ENCODE measurements at places on chromosomes 7 and 10.

DNA sequence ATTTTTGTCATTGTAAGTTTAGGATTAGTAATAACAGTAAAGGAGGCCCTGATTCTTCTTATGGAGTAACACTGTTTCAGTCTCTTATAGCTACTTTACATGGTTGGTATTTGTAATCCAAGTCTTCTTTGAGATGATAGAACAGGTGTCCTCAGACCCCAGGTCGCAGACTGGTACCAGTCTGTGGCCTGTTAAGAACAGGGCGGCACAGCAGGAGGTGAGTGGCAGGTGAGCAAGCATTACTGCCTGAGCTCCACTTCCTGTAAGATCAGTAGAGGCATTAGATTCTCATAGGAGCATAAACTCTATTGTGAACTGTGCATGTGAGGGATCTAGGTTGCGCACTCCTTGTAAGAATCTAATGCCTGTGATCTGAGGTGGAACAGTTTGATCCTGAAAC lies 77.3 kb downstream of the STK31 start:
- no peaks in the 10 kb centered on the region for H3K36me3 ChIP-seq
- H3K4me1 ChIP-seq, result no peaks in the 10 kb centered on the region
- no peak for DNase-seq
- H3K27me3 ChIP-seq, result no peaks in the 10 kb centered on the region
- H3K27ac ChIP-seq, result no peak overlapping the region

GRCh38 chr7:6078548-6078947 lies 47.4 kb downstream of the ANKRD61 start:
- H3K27me3 ChIP-seq, result no peaks in the 10 kb centered on the region
- no peaks in the 10 kb centered on the region for H3K36me3 ChIP-seq
- H3K4me3 ChIP-seq, result no peak overlapping the region

- no peak overlapping the region for H3K4me3 ChIP-seq
- H3K27ac ChIP-seq, result no peak overlapping the region
- H3K27me3 ChIP-seq, result no peaks in the 10 kb centered on the region
- no peaks in the 10 kb centered on the region for H3K36me3 ChIP-seq
- H3K4me1 ChIP-seq, result no peaks in the 10 kb centered on the region
Measured at GRCh38 chr7:149009527-149009926, 18.8 kb downstream of the PDIA4 start.

DNA sequence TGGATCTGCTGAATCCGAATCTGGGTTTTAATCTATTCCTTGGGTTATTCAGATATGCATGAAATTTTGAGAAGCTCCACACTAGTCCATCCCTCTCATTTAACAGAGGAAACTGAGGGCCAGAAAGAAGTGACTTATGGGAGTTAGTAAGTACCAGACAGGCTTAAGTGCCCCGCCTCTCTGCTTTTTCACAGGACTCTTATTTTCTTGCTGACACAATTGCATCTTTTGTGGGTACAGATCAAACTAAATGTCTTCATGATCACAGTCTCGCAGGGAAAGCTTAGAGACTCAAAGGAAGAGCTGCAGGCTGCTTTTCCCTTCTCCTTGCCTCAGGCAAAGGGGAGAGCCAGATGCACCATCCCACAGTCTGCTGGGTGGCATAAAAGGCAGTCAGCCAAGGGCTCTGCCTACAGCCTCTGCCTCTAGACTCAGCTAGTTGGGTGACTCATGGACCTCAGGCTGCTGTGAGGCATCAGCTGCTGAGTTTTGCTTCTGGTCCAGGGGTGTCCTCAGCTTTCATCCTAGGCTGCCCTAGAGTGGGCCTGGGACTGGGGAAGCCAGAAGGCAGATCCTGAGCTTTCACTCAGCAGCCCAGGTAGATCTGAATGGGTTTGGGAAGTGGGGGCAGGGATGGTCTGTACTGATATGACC lies 11.6 kb downstream of the GOLGA7B start:
- H3K27ac ChIP-seq, result no peak overlapping the region
- H3K4me1 ChIP-seq, result no peaks in the 10 kb centered on the region
- H3K36me3 ChIP-seq, result no peaks in the 10 kb centered on the region
- H3K27me3 ChIP-seq, result no peaks in the 10 kb centered on the region

DNA sequence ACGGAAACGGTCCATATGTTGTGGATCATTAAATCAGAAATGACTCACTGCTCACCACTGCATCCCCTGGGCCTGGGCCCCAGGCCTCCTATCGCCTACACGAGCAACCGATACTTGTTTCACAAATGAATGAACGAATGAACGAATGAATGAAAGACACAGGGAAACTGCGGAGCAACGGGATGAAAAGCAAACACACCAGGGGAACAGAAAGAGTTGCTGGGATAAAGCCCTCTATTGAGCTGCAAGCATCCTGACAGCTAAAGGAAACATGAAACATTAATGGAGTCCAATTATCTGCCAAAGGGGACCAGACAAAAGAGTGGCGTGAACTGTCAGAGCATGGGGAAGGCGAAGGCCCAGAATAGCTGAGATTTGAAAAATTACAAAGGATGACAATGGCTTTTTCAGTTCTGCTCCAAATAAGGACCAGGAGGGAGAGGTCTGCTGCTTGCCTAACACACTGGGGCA lies 92.1 kb downstream of the GRB10 start:
- H3K4me3 ChIP-seq, result no peak overlapping the region
- no peak for DNase-seq
- H3K36me3 ChIP-seq, result no peaks in the 10 kb centered on the region
- H3K27ac ChIP-seq, result no peak overlapping the region
- H3K27me3 ChIP-seq, result no peaks in the 10 kb centered on the region

- H3K36me3 ChIP-seq, result no peaks in the 10 kb centered on the region
- peaks cover 31% of the 10 kb centered on the region for H3K4me1 ChIP-seq
- H3K4me3 ChIP-seq, result no peak overlapping the region
- peak overlapping the region; percentile 71 for H3K27ac ChIP-seq
- DNase-seq, result no peak
- H3K27me3 ChIP-seq, result no peaks in the 10 kb centered on the region
Measured at GRCh38 chr7:106622654-106623314, 38.2 kb downstream of the CCDC71L start.

DNA sequence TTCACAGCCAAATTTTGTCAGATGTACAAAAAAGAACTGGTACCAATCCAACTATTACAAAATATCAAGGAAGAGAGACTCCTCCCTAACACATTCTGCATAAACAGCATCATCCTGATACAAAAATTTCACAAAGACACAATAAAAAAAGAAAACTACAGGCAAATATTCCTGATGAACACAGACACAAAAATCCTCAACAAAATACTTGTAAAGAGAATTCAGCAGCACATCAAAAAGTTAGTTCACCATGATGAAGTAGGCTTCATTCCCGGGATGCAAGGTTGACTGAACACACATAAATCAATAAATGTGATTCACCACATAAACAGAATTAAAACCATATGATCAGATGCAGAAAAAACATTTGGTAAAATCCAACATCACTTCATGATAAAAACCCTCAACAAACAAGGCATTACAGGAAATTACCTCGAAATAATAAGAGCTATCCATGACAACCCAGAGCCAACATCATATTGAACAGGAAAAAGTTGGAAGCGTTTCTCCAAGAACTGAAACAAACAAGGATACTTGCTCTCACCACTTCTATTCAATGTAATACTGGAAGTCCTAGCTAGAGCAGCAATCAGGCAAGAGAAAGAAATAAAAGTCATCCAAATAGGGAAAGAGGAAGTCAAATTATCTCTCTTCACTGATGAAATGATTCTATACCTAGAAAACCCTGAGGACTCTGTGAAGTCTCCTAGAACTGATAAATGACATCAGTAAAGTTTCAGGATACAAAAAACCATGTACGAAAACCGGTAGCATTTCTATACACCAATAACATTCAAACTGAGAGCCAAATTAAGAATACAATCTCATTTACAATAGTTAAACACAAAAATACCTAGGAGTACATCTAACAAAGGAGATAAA lies 223.1 kb downstream of the REEP3 start:
- no peaks in the 10 kb centered on the region for H3K27me3 ChIP-seq
- no peak overlapping the region for H3K4me3 ChIP-seq
- DNase-seq, result no peak
- H3K27ac ChIP-seq, result no peak overlapping the region
- no peaks in the 10 kb centered on the region for H3K4me1 ChIP-seq

DNA sequence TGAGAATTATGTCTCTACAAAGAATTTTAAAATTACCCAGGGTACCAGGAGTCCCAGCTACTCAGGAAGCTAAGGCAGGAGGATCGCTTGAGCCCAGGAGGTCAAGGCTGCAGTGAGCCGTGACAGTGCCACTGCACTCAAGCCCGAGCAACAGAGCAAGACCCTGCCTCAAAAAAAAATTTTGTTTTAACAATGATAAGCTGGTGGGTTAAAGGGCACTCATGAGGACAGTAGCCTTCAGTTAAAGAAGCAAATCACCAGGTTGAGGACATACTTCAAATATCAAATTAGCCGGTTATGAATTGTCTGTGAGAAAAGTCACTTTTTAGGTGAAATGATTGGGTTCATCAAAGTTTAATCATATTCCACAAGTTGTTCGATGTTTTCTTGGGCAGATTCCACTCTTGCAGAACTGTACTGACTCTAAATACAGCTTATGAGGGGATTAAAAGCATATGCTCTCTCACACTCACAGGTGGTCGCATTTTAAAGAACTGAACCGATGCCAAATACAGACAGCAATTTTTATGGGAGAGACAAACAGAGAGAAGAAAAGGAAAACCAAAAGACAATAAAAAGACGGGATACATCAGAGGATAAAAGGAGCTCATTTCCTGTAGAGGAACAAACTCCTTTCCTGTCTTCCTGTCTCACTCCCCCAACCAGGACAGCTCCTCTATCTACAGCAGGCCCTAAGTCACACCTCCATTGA lies 582.8 kb upstream of the NRP1 start:
- no peak overlapping the region for H3K27ac ChIP-seq
- DNase-seq, result no peak
- H3K27me3 ChIP-seq, result no peaks in the 10 kb centered on the region
- no peaks in the 10 kb centered on the region for H3K36me3 ChIP-seq
- no peaks in the 10 kb centered on the region for H3K4me1 ChIP-seq
- no peak overlapping the region for H3K4me3 ChIP-seq

- H3K27ac ChIP-seq, result peak overlapping the region; percentile 42
- H3K36me3 ChIP-seq, result no peaks in the 10 kb centered on the region
- H3K4me3 ChIP-seq, result no peak overlapping the region
- DNase-seq, result peak; percentile 17
- no peaks in the 10 kb centered on the region for H3K27me3 ChIP-seq
Measured at GRCh38 chr7:69364813-69365643, 233.2 kb upstream of the AUTS2 start.

GRCh38 chr10:46026106-46026505 lies 4.3 kb downstream of the NCOA4 start:
- H3K27ac ChIP-seq, result no peak overlapping the region
- H3K4me3 ChIP-seq, result no peak overlapping the region
- DNase-seq, result no peak
- H3K4me1 ChIP-seq, result peaks cover 27% of the 10 kb centered on the region
- no peaks in the 10 kb centered on the region for H3K27me3 ChIP-seq

DNA sequence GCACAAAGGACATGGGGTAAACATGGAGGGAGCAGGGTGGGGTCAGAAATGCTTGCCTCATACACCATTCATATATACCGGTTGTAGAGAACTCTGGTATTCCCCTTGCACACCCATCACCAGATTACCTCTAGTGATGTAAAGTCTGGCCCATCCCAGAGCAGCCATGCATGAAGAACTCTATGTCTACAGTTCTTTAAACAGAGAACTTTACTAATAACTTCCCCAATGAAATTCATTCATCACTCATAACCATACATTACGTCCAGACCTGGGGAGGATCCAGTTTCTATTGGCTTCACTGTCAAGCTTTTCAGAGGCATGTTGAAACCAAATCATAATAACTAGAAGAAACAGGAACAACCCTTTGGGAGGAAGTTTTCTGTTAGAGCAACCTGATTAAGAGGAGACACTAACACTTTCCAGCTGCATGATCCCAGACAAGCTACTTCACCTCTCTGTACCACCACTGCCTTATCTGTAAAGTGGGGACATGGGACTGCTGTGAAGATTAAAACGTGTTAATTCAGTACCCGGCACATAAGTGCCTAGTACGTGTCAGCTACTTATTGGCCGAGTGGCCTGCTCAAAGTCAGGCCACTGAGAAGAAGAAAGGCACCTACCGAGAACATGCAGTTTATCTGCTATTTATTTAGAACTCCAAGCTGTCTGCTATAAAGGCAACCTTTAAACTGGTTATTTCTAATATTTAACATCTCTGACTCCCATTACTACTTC lies 59.7 kb downstream of the IGF2BP3 start:
- no peaks in the 10 kb centered on the region for H3K4me1 ChIP-seq
- no peak overlapping the region for H3K27ac ChIP-seq
- H3K27me3 ChIP-seq, result no peaks in the 10 kb centered on the region
- no peak for DNase-seq
- H3K4me3 ChIP-seq, result no peak overlapping the region
- peaks cover 4% of the 10 kb centered on the region for H3K36me3 ChIP-seq

GRCh38 chr10:113539789-113540188 lies 13.1 kb upstream of the HABP2 start:
- no peaks in the 10 kb centered on the region for H3K27me3 ChIP-seq
- peak; percentile 34 for DNase-seq
- H3K36me3 ChIP-seq, result no peaks in the 10 kb centered on the region

- H3K27me3 ChIP-seq, result no peaks in the 10 kb centered on the region
- no peak for DNase-seq
- H3K4me1 ChIP-seq, result peaks cover 8% of the 10 kb centered on the region
- H3K27ac ChIP-seq, result peak overlapping the region; percentile 100
Measured at GRCh38 chr7:32496052-32496813, 944 bp downstream of the AVL9 start.

GRCh38 chr7:101560856-101561255 lies 68.2 kb downstream of the MYL10 start:
- H3K4me1 ChIP-seq, result no peaks in the 10 kb centered on the region
- H3K27ac ChIP-seq, result no peak overlapping the region
- no peaks in the 10 kb centered on the region for H3K27me3 ChIP-seq
- H3K4me3 ChIP-seq, result no peak overlapping the region
- no peaks in the 10 kb centered on the region for H3K36me3 ChIP-seq

DNA sequence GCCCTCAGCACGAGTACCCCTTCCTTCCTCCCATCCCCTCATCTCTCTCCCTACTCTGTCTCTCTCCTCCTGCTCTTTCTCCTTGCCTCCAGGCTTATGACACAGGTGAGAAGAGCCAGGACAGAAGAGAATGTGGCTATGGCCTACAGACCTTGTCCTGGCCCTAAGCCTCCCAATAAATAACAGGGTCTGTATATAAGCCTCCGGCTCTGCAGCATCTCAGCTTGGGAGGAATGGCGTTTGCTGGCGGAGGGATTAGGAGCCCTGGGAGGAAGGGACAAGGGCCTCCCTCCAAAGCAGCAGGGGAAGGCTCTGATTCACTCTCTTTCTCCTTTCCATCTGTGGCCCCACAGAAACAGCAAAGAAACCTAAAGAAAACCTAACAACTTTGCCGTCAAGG lies 45.8 kb downstream of the COL13A1 start:
- H3K36me3 ChIP-seq, result no peaks in the 10 kb centered on the region
- H3K27ac ChIP-seq, result peak overlapping the region; percentile 30
- H3K4me3 ChIP-seq, result no peak overlapping the region
- no peaks in the 10 kb centered on the region for H3K27me3 ChIP-seq
- peak; percentile 34 for DNase-seq
- H3K4me1 ChIP-seq, result peaks cover 40% of the 10 kb centered on the region

DNA sequence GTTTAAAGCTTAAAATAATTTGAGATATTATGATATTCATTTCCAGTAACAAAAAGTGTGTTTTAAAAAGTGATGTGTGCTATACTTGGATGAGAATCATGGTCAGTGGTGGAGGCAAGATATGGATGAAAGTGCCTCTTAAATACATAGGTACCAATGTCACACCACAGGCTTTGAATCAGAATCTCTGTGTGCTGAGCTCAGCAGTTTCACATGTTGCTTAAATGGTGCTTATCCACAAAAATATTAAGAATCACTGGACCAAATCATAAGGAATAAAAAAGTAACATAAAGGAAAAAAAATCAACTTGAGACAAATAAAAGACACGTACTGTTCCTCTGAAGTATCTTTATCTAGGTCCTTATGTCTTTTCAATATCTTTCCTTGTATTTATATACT lies 850.5 kb upstream of the POT1 start:
- no peak overlapping the region for H3K27ac ChIP-seq
- H3K4me1 ChIP-seq, result no peaks in the 10 kb centered on the region
- no peak for DNase-seq
- H3K36me3 ChIP-seq, result no peaks in the 10 kb centered on the region
- no peak overlapping the region for H3K4me3 ChIP-seq
- H3K27me3 ChIP-seq, result no peaks in the 10 kb centered on the region
